CD8-positive, alpha-beta T cell (primary cell): ENCODE measurements at places on chromosomes 5 and 9. TPM values are rescaled to one million over a fixed set of nuclear protein-coding genes. Genes with fewer than 3 reads are reported as not detected.

Gene PIP5KL1
- 7.4 TPM for total RNA-seq

Gene FOXD4L5
- not detected for total RNA-seq

Gene GMCL2
- not detected for total RNA-seq

Gene LMBRD2
- total RNA-seq: 2.4 TPM

Gene IRX2
- total RNA-seq: not detected

Gene TCF7
- total RNA-seq: 517 TPM

Gene CCL27
- total RNA-seq: not detected

- DNase-seq: no peak
Observed at GRCh38 chr5:34722183-34722582, 66.1 kb downstream of the RAI14 start.

DNA sequence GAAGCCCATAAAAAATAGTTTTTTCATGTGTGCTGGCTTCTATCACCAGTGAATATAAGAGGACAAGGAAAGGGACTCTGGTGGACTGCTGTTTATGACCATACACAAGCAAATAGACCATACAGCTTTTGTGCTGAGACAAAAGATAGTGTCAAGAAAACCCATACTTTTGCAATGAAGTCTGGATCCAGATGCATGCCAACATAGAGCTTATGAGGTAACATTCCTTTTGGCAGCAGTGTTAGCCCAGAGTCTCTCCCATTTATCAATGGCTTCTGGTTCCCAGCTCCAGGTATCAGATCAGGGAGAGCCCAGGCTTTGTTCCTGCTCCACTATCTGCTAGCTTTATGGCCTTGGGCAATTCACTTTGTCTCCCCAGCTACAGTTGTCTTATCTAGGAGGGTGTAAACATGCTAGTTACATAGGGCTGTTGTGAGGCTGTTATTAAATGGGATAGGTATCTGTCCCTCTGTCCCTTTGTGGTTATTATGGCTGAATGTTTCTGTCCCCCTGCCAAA is 55.6 kb downstream of the CCDC192 start:
- no peak for DNase-seq

GRCh38 chr5:171654881-171655280 is 130.7 kb upstream of the SMIM23 start:
- no peak for DNase-seq

- DNase-seq: no peak
Observed at GRCh38 chr5:138929571-138929955, 54.4 kb upstream of the LRRTM2 start.

GRCh38 chr9:118618084-118618483 is 751.2 kb downstream of the BRINP1 start:
- no peak for DNase-seq

DNA sequence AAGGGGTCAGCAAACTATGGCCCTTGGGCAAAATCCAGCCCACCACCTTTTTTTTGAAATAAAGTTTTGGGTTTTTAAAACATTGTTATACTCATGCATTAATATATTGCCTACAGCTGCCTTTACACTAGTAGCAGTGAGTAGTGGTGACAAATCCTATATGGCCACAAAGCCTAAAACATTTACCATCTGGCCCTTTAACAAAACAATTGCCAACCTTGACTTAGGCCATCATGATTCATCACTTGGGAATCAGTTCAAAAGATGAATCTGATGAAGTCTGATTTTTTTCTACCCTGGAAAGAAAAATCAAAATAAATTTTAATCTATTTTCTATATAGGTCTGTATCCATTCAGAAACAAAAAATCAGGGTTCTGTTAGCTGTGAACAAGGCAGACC is 484.9 kb downstream of the BNC2 start:
- DNase-seq: no peak

DNA sequence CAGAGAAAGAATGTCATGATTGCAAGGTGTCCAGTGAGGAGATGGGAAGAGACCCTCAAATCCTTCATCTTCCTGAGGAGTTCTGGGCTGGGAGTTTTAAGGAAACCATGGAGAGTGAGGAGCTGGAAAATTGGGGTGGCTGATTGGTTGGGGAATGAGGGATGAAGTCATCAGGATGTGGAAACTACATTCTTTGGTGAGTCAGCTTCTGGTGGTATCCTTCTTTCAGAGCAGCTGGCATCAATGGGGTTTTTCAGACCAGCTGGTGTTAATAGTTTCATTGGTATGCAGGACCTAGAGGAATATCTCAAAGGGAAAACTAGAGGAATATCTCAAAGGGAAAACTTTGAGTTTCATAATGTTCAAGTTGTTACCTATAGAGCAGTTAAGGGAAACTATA is 45.2 kb downstream of the RNF180 start:
- no peak for DNase-seq

GRCh38 chr5:149990518-149991376 is 9.7 kb downstream of the TIGD6 start:
- DNase-seq: peak; percentile 35

DNA sequence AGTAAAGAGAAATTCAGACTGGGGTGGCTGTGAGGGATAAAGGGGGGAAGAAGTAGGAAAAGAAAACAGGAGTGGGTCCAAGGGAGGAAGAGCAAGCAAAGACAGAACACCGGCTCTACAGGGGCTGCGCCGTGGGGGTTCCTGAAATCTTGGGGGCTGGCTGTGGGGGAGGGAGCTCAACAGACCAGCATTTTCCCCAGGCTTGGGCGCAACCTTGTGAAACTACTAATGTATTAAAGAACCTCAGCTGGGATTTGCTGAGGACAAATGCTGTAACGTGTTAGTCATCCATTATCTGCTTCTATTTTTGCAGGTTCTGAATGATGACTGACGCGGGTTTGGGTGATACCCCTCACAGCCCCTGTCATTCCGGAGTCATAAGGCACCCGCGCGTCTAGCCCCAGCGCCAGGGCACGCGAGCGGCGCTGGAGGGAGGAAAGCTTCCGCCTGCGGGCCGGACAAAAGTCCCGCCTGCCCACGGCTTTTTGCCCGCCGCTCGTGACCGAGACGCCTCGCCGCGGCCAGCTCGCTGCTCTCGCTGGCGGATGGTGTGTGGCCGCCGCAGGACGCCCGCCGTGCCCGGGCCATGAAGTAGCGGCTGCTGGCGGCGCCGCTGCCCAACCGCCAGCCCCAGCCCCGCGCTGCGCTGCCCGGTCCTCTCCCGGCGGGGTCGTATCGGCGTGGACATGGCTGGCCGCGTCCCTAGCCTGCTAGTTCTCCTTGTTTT is 110.6 kb downstream of the PAM start:
- DNase-seq: peak; percentile 53
